ENCODE measurements at places on chromosomes 4 and X. TPM values are rescaled to one million over a fixed set of nuclear protein-coding genes. Genes with fewer than 3 reads are reported as not detected.

DNA sequence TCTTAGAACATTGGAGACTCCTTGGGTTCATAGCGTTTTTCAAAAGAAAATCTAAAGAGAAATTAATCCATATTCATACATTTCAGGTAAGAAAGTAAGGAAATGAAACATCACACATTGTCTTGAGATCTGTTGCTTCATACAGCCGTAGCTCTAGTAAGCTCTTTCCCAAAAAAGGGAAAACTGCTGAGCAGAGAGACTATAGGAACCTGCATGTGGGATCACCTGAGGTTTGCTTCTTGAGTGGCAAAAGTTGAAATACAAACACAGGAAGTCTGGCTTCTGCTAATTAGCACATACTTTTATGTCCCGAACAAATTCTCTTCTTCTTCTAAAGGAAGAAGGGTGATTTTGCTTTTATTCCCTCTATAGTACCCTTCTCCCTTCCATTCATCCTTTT is 57.7 kb downstream of the MRPL1 start:
- no peak for DNase-seq

The VCX2 gene
- not detected for total RNA-seq

The RHOXF2 gene
- not detected for total RNA-seq

GRCh38 chr4:186161138-186161537 is 30.2 kb upstream of the CYP4V2 start:
- no peak for DNase-seq

The WDR17 gene
- total RNA-seq, result 3.9 TPM

DNA sequence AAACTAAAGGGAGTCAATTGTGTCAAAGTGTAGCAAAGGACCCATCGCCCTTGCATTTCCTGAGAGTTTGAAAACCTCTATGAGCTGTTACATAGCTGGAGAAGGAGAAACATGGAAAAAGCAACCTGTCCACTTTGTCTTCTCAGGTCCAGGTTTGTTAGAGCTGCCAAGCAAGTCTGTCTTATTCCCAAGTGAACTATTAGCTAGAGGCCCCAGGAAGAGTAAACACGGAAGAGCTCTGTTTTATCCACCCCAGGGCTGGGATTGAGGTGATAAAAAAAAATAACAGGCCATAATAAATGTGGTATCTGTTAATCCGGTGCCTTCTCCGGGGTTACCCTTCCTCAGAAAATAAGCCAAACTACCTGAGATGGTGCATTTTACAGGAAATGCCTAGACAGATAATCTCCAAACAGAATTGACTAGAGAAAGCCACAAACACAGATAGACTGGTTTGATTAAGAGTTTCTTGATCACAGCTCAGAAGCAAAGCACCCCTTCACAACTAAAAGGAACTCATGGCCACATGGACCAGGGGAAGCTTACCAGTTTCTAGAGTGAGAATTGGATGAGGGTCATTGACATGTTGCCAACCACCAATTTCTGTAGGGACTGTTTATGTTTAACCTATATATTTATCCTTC is 35.9 kb upstream of the RELL1 start:
- DNase-seq, result no peak

The CTAG1B gene
- not detected for total RNA-seq

DNA sequence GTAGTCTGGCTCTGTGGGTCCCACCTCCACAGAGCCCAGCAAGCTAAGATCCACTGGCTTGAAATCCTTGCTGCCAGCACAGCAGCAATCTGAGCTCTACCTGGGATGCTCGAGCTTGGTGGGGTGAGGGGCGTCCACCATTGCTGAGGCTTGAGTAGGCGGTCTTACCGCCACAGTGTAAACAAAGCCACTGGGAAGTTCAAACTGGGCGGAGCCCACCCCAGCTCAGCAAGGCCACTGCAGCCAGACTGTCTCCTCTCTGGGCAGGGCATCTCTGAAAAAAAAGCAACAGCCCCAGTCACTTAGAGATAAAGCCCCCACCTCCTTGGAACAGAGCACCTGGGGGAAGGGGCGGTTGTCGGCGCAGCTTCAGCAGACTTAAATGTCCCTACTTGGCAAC is 243.2 kb upstream of the POF1B start:
- DNase-seq, result no peak

GRCh38 chr4:54058171-54058570 is 6.2 kb downstream of the CHIC2 start:
- no peak for DNase-seq

The GNRHR gene
- total RNA-seq, result not detected

DNA sequence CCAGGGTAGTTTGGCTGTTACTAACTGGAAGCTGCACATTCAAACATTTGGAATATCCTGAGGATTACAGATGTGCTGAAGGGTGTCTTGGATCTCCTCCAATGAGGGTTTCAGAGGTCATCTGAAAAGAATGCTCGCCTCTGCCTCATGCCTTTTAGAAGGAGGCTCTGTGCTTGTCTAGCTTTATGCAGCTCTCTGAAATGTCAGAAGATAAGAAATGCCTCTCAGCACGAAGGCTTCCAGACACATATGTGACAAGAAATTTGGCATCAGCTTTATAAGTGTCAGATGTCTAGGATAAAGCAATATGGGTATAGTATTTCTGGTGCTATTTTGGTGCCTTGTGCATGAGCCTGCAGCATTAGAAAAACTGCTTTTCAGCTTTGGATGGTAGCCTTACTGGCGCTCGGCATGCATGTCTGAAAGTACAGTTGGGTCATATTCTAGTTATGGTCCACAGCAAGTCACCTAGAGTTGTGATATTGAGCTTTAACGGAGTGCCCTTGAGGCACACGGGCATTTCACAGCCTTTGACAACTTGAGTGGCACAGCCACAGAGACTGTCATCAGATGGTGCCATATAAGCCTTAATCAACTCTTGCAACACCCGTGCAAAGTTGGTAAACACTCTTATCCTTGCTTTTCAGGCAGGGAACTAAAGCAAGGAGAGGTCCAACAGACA is 70.8 kb upstream of the PGRMC2 start:
- DNase-seq, result peak; percentile 15

DNA sequence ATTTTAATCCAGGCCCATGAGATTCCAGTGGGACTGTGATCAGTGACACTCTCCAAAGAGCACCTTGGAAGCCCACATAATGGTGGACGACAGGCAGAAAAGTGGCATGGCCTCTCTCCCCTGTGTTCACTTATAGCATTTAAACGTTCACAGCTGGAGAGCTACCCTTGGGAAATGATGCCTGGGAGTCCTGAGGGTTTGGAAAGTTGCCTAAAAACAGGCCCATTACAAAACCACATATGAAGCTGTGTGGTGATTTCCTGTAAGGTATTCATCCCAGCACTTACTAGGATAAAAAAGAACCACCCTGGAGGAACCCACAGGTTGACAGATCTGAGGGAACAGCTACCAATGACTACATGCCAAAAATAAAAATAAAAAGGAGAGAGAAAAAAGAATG is 193.2 kb downstream of the RASL11B start:
- DNase-seq, result no peak

The MAGEA9B gene
- not detected for total RNA-seq

All from body of pancreas (tissue), 4 donors.